Activated CD8-positive, alpha-beta T cell treated with anti-CD3 and anti-CD28 coated beads for 36 hours (primary cell): ENCODE measurements at places on chromosomes 4 and X. TPM values are rescaled to one million over a fixed set of nuclear protein-coding genes. Genes with fewer than 3 reads are reported as not detected.

- H3K36me3 ChIP-seq: no peaks in the 10 kb centered on the region
- H3K27ac ChIP-seq: no peak overlapping the region
- no peak overlapping the region for H3K4me3 ChIP-seq
- no peaks in the 10 kb centered on the region for H3K27me3 ChIP-seq
- no peaks in the 10 kb centered on the region for H3K4me1 ChIP-seq
- DNase-seq: no peak
Measured at GRCh38 chr4:118254368-118254767, 98.4 kb downstream of the PRSS12 start.

GRCh38 chr4:169070071-169070894 lies 60.2 kb upstream of the CBR4 start:
- no peak overlapping the region for H3K4me3 ChIP-seq
- DNase-seq: no peak
- H3K27ac ChIP-seq: no peak overlapping the region

GRCh38 chr4:75997946-75998345 lies 7.2 kb upstream of the SDAD1 start:
- H3K27ac ChIP-seq: no peak overlapping the region
- H3K4me1 ChIP-seq: peaks cover 4% of the 10 kb centered on the region
- no peak for DNase-seq
- H3K4me3 ChIP-seq: no peak overlapping the region
- peaks cover 5% of the 10 kb centered on the region for H3K27me3 ChIP-seq

- H3K4me3 ChIP-seq: no peak overlapping the region
- peaks cover 3% of the 10 kb centered on the region for H3K36me3 ChIP-seq
- no peak for DNase-seq
- peaks cover 20% of the 10 kb centered on the region for H3K27me3 ChIP-seq
Measured at GRCh38 chr4:153954654-153955053, 165.8 kb upstream of the SFRP2 start.

Gene TRIM60
- not detected for total RNA-seq

GRCh38 chrX:96924581-96924980 lies 40.9 kb downstream of the RPA4 start:
- no peaks in the 10 kb centered on the region for H3K27me3 ChIP-seq
- H3K4me3 ChIP-seq: no peak overlapping the region
- H3K36me3 ChIP-seq: peaks cover 5% of the 10 kb centered on the region
- no peak for DNase-seq

- peaks cover 7% of the 10 kb centered on the region for H3K36me3 ChIP-seq
- no peak overlapping the region for H3K4me3 ChIP-seq
- H3K27ac ChIP-seq: no peak overlapping the region
- H3K4me1 ChIP-seq: peaks cover 15% of the 10 kb centered on the region
- no peak for DNase-seq
- no peaks in the 10 kb centered on the region for H3K27me3 ChIP-seq
Measured at GRCh38 chr4:25865586-25865985, 2.8 kb upstream of the SEL1L3 start.

Gene HELT
- not detected for total RNA-seq

- H3K27me3 ChIP-seq: no peaks in the 10 kb centered on the region
- peak overlapping the region; percentile 41 for H3K27ac ChIP-seq
- H3K4me3 ChIP-seq: peak overlapping the region; percentile 100
- DNase-seq: no peak
- H3K4me1 ChIP-seq: peaks cover 30% of the 10 kb centered on the region
Measured at GRCh38 chr4:3531318-3531878, 824 bp downstream of the LRPAP1 start.

DNA sequence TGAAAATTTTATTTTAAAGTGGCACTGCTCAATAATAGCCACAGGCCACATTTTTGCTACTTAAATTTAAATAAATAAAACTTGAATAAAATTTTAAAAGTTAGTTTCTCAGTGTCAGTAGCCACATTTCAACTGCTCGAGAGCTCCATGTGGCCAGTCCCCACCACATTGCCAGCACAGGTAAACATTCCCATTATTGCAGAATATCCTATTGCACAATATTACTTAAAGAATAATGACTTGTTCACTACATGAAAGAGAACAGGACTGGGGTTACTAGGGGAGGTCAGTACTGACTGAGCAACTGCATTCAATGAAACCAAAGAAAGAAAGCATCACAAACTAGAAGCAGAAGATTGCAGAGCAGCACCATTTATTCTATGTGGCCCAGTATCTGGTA lies 2201.6 kb upstream of the TENM3 start:
- no peak for DNase-seq
- no peak overlapping the region for H3K27ac ChIP-seq
- H3K4me3 ChIP-seq: no peak overlapping the region
- no peaks in the 10 kb centered on the region for H3K4me1 ChIP-seq
- no peaks in the 10 kb centered on the region for H3K36me3 ChIP-seq

DNA sequence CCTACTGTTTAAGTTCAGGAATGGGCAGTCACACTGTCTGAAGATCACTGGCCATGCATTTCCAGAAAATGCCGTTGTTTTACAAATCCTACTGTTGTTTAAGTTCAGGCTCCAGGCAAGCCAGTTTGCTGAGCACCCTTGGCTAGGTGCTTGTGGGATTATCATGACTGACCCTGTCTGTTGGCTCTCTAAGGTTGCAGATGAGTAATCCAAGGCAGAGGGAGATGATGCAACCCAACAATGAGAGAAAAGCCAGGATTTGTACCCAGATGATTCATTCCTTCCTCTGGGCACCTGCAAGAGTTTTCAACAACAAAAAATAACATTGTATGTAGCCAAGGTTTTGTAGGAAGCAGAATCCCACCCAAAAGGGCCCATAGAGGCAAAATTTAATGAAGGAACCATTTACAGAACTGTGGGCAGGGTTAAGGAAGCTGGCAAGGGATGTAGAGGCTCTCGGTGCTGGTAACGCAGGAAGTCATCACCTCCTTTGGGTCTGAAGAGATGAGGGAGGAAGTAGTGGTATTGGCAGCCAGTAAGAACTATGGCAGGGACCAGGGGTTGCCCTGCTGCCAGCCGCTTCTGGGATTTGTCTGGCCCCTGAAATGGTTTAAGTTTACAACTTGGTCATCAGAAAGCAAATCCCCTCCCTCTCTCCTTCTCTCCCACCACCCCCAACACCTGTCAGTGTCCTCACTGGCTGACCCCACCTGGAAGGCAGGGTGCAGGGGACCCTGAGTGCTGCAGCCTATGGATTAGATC lies 54.8 kb downstream of the MSX1 start:
- no peak overlapping the region for H3K4me3 ChIP-seq
- no peaks in the 10 kb centered on the region for H3K4me1 ChIP-seq
- DNase-seq: no peak
- no peaks in the 10 kb centered on the region for H3K36me3 ChIP-seq
- no peaks in the 10 kb centered on the region for H3K27me3 ChIP-seq

Gene SCD5
- total RNA-seq: 2.2 TPM

Gene GDPD2
- not detected for total RNA-seq

- H3K27ac ChIP-seq: no peak overlapping the region
- H3K27me3 ChIP-seq: peaks cover 56% of the 10 kb centered on the region
- H3K36me3 ChIP-seq: no peaks in the 10 kb centered on the region
- DNase-seq: no peak
- H3K4me1 ChIP-seq: peaks cover 8% of the 10 kb centered on the region
- H3K4me3 ChIP-seq: peak overlapping the region; percentile 7
Measured at GRCh38 chrX:25007059-25008053, 8.4 kb downstream of the ARX start.

- DNase-seq: no peak
- H3K4me3 ChIP-seq: no peak overlapping the region
- H3K36me3 ChIP-seq: peaks cover 35% of the 10 kb centered on the region
- peaks cover 9% of the 10 kb centered on the region for H3K4me1 ChIP-seq
- H3K27ac ChIP-seq: peak overlapping the region; percentile 81
Measured at GRCh38 chr4:82458729-82459128, 28.3 kb downstream of the ENOPH1 start.

Gene PNMA6A
- total RNA-seq: 0.40 TPM

DNA sequence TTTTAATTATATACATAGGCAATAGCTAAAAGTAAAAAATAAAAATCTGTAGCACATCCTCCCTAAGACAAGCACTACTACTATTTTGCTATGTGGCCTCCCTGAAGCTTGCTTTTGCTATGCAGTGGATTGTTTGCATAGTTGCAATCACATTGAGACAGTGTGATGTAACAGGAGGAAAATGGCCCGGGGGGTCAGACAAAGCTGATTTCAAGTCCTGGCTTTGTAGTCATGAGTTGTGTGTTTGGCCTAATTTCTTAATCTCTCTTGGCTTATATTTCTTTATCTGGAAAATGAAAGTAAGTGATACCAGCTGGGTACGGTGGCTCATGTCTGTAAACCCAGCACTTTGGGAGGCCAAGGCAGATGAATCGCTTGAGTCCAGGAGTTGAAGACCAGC lies 166.6 kb downstream of the LHFPL1 start:
- H3K27ac ChIP-seq: no peak overlapping the region
- H3K4me1 ChIP-seq: no peaks in the 10 kb centered on the region
- no peaks in the 10 kb centered on the region for H3K27me3 ChIP-seq
- no peak overlapping the region for H3K4me3 ChIP-seq
- no peaks in the 10 kb centered on the region for H3K36me3 ChIP-seq

DNA sequence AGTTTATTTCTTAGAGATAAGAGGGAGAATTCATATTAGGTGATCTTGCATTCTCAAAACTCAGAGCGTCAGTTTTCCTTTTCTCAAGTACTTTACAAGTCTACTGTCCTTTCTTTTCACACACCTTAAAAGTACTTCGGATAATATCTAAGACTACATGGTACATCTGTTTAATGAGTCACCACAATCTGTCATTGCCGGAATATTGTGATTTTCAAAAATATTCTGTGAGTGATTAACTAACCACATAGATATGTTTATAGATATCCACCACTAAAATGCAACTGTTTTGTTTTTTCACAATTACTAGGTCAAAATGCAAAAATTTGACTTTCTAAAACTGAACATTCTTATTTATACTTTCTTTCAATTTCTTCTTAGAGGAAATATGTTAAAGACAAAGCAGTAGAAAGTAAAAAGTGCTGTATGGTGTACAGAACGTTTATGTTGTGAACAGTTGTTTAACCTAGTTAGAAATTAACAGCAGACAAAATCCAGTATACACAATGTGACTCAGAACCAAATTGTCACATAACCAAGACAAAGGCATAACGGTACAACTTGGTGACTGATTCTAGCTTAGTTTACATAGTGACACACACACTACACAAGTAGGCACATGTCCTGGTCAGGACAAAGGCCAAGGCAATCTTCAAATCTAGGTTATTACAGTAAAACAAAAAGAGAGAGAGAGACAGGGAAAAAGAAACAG lies 482.9 kb downstream of the NAF1 start:
- no peak overlapping the region for H3K4me3 ChIP-seq
- no peaks in the 10 kb centered on the region for H3K36me3 ChIP-seq
- H3K27me3 ChIP-seq: no peaks in the 10 kb centered on the region
- no peak overlapping the region for H3K27ac ChIP-seq
- H3K4me1 ChIP-seq: no peaks in the 10 kb centered on the region

Gene DDX53
- total RNA-seq: not detected
